Caco-2 (cell line): ENCODE measurements at places on chromosomes 12 and 14. TPM values are rescaled to one million over a fixed set of nuclear protein-coding genes. Genes with fewer than 3 reads are reported as not detected.
A peak's percentile ranks its signal among the peaks of the same experiment; 100 is the strongest.

GRCh38 chr12:25311506-25311905, 60.8 kb upstream of the KRAS start:
- DNase-seq: no peak

GRCh38 chr12:91947459-91947858, 198.2 kb downstream of the BTG1 start:
- DNase-seq: no peak

- DNase-seq: no peak
Measured at GRCh38 chr14:104882991-104883660, 18.1 kb downstream of the CEP170B start.

DNA sequence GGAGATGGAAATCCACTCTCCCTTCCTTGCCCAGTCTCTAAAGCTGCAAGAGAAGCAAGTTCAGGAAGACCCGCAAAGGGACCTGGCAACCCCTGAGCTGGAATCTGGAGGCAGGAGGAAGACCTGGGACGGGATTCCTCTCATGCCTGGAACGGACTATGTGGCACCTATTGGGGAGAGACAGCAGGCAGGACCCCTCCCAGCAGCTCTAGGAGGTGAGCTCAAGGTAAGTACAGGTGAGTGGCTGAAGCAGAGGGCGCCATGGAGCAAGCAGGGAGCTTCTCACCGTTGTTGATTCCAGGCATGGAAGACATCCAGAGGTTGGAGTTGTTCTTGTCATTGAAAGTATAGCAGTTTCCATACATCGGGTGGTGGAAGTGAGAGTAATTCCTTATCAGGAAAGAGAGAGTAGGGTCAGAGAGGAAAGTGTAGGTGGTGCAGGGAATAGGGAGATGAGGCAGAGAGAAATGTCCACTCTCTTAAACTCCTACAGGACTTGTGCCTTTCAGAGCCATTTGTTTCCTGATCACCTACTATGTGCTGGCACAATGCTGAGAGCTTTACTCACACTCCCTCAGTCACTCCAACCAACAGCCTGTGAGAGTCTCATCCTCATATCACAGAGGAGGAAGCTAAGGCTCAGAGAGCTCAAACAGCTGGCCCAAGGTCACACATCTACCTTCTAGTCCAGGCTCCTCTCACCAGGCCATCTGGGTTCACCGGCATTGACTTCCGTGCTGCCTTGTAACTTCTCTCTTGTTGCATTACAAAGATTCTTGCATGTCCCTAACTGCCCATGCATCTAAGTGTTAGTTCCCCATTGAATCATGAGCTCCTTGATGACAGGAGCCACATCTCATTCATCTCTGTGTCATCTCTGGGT, 13.9 kb upstream of the TNFRSF1A start:
- peak; percentile 74 for DNase-seq

DNA sequence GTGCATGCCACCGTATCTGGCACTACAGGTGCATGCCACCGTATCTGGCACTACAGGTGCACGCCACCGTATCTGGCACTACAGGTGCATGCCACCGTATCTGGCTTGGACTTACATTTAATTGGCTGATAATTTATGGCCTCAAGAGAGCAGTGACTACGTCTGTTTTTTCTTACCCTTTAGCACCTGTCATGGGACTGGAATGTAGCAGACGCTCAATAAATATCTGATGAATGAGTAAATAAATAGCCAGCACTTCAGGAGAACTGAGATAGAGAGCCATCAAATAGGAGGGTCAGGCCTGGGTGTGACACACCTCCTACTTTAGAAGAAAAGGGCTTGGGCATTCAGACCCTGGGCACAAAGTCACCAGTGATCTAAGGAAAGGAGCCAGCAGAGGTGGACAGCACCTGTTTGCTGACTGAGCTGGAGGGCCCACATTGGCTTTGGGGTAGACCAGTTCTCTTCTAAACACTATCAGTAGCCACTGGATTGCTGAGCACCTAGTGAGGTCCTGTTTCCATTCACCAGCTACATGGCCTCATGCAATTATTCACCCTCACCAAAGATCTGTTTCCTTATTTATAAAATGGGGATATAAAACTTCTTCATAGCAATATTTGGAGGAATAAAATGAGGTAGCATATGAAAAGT, 50.1 kb downstream of the RFX4 start:
- no peak for DNase-seq

GRCh38 chr12:97274386-97274785, 188.2 kb upstream of the RMST start:
- DNase-seq: no peak

- peak; percentile 43 for DNase-seq
Measured at GRCh38 chr12:107404981-107405380, 280.6 kb upstream of the PWP1 start.

- DNase-seq: peak; percentile 20
Measured at GRCh38 chr14:72892879-72893635, 844 bp downstream of the DPF3 start.

GRCh38 chr12:12018454-12018853, 52.3 kb upstream of the BCL2L14 start:
- no peak for DNase-seq

GRCh38 chr12:6182279-6182898, 17.8 kb upstream of the CD9 start:
- DNase-seq: peak; percentile 59

- no peak for DNase-seq
Measured at GRCh38 chr14:20907214-20907613, 16.0 kb downstream of the RNASE3 start.

- peak; percentile 85 for DNase-seq
Measured at GRCh38 chr12:89372584-89373370, 20.5 kb upstream of the DUSP6 start.

GRCh38 chr14:89107626-89108025, 283.2 kb downstream of the TTC8 start:
- no peak for DNase-seq

DNA sequence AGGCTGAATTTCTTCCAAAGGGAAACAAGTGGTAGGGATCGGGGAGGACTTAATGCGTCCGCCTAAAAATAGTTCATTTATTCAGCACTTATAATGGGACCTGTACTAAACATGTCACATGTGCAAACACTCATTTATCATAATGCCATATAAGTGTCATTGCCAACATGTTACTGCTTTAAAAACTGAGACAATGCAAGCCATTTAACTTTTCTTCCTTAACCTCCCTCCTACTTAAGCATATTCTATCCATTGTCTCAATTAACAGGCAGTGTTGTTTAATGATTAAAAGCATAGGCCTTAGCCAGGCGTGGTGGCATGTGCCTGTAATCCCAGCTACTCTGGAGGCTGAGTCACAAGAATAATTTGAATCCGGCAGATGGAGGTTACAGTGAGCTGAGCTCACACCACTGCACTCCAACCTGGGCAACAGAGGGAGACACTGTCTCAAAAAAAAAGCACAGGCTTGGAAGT, 13.5 kb upstream of the SCFD1 start:
- DNase-seq: no peak

DNA sequence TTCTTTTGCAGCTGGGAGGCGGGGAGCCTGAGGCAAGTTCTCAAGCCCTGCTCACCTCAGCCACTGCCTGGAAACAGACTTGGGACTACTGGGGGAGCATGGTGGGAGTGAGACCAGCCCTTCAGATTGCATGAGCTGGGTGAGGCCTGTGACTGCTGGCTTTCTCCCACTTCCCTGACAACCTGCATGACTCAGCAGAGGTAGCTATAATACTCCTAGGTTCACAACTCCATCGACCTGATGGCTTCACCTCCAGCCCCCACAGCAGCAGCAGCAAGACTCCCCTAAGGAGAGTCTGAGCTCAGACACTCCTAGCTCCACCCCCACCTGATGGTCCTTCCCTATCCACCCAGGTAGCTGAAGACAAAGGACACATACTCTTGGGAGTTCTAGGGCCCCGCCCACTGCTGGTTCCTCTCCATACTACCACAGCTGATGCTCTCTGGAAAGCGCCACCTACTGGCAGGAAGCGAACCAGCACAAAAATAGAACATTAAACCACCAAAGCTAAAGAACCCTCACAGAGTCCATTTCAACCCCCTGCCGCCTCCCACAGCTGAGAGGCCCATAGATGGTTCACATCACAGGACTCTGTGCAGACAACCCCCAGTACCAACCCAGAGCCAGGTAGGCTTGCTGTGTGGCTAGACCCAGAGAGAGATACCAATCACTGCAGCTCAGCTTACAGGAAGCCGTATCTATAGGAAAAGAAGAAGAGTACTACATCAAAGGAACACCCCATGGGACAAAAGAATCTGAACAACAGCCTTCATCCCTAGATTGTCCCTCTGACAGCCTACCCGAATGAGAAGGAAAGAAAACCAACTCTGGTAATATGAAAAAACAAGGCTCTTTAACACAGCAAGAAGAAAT, 68.7 kb downstream of the RPAP3 start:
- peak; percentile 75 for DNase-seq

DNA sequence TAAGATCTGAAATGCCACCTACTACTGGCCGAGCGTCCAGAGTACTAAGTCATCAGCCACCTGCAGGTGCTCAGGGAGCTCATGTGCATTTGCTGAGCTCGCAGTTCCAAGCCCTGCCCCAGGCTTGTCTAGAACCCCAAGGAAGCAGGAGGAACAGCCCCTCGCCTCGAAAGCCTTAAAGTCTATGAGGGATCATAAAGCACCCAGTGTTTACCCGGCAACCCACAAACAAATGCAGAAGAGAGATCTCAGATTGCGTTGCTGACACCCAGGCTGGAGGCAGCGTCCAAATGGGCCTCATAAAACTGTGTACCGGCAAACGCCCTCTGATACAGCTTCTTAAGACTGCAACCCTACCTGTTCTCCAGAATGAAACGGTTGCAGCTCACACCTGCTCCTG, 6.8 kb downstream of the KDM2B start:
- DNase-seq: no peak

DNA sequence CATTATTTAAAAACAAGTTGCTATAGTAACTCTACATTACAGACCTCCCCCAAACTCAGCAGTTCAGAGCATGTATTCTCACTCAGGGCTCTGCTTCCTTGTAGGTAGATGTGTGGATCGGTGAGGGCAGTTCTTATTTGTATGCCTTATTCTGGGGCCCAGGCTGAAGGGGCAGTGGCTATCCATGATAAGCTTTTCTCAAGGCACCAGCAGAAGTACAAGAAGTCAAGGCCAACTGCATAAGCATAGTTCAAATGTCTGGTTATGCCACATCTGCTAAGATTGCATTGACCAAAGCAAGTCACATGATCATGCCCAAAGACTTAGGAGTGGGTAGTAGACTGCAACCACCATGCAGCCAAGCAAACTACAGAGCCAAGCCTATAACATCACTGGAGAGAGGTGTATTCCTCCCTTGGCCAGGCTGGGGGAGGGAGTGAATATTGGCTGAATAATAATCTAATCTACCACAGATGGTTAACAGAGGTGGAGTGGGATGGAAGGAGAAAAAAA, 4.6 kb downstream of the PSEN1 start:
- DNase-seq: no peak

- peak; percentile 92 for DNase-seq
Measured at GRCh38 chr12:47904713-47905709, at the start of gene VDR. VDR (minus strand) TSS chr12:47904994; CDS start chr12:47879113, 25,881 bp downstream.

- DNase-seq: no peak
Measured at GRCh38 chr12:49959685-49960473, 1.8 kb upstream of the AQP5 start.

GRCh38 chr12:96434107-96434506, 33.9 kb upstream of the CDK17 start:
- DNase-seq: no peak

- DNase-seq: no peak
Measured at GRCh38 chr12:65675141-65675621, 149.1 kb upstream of the HMGA2 start.

- DNase-seq: no peak
Measured at GRCh38 chr14:97458661-97459579, 661.7 kb downstream of the VRK1 start.

DNA sequence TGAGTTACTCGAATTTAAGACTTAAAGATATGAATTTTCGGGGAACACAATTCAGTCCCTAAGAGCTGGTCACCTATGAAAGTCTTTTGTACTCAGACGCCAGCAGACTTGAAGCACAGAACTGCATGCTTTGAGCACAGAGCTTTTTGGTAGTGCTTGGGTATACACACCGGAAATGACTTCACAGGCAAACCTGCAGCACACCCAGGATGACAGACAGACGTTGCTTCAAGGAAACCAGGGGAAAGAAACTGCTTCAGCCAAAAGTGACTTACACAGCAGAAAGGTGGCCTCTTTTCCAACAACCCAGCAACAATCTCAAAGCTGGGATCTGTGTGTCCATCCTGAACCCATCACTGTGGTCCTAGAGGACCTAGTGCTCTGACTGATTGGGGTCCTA, 975.1 kb downstream of the AACS start:
- DNase-seq: no peak

GRCh38 chr12:129467726-129468125, 436.1 kb downstream of the TMEM132D start:
- no peak for DNase-seq

ENDOU gene
- total RNA-seq: 0.43 and 0.53 TPM in 2 replicates

PTCSC3 gene
- not detected in 2 replicates for total RNA-seq

KCNA5 gene
- total RNA-seq: not detected in 2 replicates

NPFF gene
- total RNA-seq: 2.4 TPM in 1 of 2 replicates, not detected in the other

OR10G3 gene
- total RNA-seq: not detected in 2 replicates

SYNDIG1L gene
- 0.29 TPM in 1 of 2 replicates, not detected in the other for total RNA-seq

KRT6C gene
- total RNA-seq: not detected in 2 replicates

CD27 gene
- not detected in 2 replicates for total RNA-seq

UTP20 gene
- 23.7 and 24.9 TPM in 2 replicates for total RNA-seq

KLRD1 gene
- 0.05 and 0.23 TPM in 2 replicates for total RNA-seq

COQ5 gene
- 20.7 and 20.9 TPM in 2 replicates for total RNA-seq

SLC2A13 gene
- 2.5 and 3.0 TPM in 2 replicates for total RNA-seq

ESRRB gene
- total RNA-seq: not detected in 2 replicates

FOXN3 gene
- total RNA-seq: 20.6 and 24.8 TPM in 2 replicates

PRKCH gene
- 17.8 and 18.3 TPM in 2 replicates for total RNA-seq

TMEM132C gene
- not detected in 2 replicates for total RNA-seq
